Epithelial cell of esophagus (primary cell): ENCODE measurements at places on chromosomes 5 and 9.

DNA sequence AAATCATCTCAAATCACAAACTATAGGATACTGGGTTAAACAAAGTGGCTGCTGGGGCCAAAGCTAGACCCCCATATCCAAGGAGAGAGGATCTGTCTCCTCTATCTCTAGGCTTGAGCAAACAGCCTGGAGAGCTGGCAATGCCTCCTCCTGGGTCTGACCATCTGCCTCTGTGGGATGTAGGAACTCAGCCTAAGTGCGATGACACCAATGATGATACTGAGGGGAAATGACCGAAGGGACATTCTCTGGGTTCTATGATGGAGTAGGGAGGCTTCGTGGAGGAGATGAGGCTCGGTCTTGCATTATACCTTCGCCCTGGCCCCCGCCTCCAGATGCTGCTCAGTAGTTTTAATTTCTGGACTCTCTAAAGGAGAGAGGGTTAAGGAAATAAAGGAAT is 9.3 kb upstream of the SPATA24 start:
- DNase-seq: no peak

DNA sequence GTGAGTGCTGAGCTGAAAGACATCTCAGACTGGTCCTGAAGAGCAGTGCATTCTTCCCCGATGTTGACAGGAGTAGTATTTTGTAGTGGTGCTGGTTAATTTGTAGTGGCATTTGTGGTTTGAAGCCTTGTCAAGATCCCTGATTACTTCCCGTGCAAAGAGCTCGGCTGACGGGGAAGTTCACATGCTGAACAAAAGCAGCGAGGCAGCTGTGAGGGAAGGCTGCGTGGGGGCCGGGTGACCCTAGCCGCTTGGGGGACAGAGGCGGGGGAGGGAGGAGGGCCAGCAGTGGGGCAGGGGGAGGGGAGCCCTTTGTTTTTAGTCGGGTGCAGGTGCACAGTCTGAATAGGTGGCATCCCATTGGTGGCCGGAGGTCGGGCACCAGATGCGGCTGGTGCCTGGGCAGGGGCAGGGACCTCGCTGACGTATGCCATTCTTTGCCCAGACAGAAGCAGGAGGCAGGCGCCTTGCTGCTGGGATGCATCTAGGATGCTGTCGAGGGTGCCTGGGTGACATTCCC is 64.7 kb downstream of the CRB2 start:
- DNase-seq: no peak

GRCh38 chr9:114909661-114910060 is 20.7 kb downstream of the TNFSF8 start:
- DNase-seq: no peak

DNA sequence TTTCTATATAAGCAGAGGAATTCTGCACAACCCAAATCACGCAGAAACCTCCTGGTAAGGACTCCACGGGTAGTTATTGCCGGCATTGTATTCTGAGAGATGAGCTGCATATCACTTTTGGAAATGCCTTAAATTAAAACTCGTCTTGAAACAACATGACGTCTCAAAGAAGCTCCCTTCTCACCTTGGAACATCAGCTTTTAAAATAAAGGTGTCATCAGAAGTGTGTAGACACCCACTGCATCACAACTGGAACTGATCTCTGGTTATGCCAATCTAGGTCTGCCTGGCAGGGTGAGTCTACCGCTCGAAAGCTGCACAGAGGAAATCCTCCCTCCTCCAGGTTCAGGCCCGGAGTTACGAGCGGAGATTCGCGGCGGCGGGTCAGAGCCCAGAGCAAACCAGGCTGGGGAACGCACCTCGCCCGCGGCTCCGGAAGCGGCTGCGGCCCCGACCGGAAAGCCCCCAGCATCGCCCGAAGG is 974 bp upstream of the SLC12A2 start:
- no peak for DNase-seq

DNA sequence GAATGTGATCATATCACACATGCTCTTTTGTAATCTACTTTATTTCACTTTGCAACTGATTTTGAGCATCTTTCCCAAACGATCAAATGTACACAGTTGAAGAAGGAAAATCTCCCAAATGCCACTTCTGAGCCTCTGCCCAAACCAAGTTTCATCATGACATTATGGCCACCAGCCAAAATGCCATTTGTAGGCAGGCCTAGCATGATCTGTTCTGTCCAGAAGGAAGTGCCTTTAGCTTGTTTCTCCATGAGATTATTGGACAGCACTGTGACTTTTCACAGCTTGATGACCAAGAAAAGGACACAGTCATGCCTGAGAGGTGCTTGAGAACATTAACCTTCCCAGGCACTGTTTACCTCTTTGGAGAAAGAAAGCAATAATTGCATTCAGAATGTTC is 73.2 kb upstream of the PIP5K1B start:
- DNase-seq: no peak

DNA sequence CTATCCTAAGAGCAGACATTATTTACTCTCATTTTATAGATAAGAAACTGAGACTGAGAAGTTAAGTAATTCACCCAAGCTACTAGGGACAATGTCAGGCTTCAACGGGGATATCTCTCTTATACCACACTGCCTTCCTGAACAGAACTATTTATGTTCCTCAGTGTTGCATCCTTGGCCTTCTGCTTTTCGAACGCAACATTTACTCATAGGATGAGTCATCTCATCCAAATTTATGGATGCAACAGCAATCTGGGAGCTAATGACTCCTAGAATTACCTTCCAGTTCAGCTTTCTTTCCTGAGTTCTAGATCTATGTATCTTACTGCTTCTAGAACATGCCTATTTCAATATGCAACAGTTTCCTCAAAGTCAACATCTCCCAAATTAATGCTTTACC is 103.6 kb upstream of the PAM start:
- DNase-seq: peak; percentile 14

DNA sequence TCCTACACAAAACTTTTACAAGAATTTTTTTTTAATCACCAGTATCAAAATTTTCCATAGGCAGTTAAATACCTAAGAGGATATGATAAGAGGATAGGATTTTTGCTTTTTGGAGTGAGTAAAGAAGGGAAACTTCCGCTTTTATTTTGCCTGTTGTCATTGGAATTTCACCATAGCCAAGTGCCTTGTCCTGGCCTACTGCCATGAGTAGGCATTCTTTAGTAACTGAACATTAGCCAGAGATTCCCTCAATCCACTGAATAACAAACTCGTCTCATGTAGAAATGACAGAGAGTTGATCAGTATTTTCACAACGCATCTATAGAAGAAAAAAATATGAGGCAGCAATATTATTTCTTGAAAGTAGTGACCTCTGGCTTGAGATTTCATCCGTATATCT is 289.6 kb upstream of the ADAMTSL1 start:
- no peak for DNase-seq

- DNase-seq: no peak
These were observed 6.0 kb downstream of the TMEM171 start for GRCh38 chr5:73126381-73126780.

DNA sequence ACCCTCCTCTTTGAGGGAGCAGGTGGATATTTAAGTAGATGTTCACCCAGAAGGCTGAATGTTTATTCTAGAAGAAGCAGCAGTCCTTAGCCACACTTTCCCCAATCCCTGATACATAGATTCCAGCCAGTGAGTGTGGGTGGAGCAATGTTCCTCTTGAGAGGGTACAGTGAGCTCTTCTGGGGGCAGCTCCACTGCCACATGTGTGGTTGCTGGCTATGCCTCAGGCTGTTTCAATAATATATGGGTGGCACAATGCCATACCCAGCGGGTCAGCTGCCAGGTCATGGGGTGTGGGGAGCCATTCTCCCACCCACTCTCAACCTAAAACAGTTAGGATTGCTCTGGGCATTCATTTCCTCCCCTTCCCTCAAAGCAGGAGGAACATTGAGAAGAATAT is 61.6 kb upstream of the DAB2 start:
- DNase-seq: no peak

GRCh38 chr5:74549384-74549783 is 91.1 kb downstream of the ENC1 start:
- no peak for DNase-seq
